NCI-H69 (cell line): ENCODE measurements at places on chromosomes 4 and X.
A peak's percentile ranks its signal among the peaks of the same experiment; 100 is the strongest.

- no peak for DNase-seq
Observed at GRCh38 chr4:84394386-84394785, 104.7 kb downstream of the NKX6-1 start.

- DNase-seq, result peak; percentile 13
Observed at GRCh38 chrX:70398899-70399298, 24.2 kb upstream of the GDPD2 start.

GRCh38 chr4:185068837-185069236 lies 50.5 kb downstream of the HELT start:
- no peak for DNase-seq

DNA sequence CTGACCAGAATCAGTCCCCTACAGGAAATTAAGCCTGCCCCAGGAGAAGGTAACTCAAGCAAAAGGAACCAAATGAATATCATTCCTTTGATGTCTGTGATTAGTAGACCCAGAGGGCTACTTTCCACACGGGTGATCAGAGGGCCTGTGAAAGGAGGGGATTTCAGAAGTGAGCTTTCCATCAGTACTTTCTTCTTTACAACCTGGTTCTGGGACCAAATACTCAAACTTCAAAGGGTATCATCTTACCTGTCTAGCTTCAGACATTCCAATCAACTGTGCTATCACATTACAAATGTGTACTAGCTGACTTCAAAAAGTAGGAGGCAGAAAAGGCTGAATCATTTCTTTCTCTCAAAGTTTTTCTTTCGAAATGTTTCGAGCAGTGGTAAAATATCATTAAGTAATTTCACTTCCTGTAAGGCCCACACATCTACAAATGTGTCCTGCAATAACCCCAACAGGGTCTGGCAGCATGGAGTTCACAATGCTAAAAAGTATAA lies 23.9 kb downstream of the ACSL4 start:
- DNase-seq, result no peak

GRCh38 chr4:110637408-110638088 lies 14.7 kb upstream of the PITX2 start:
- DNase-seq, result peak; percentile 15

- no peak for DNase-seq
Observed at GRCh38 chrX:15856222-15856587, 1.6 kb upstream of the AP1S2 start.
